ENCODE measurements at places on chromosomes 7 and 10.

DNA sequence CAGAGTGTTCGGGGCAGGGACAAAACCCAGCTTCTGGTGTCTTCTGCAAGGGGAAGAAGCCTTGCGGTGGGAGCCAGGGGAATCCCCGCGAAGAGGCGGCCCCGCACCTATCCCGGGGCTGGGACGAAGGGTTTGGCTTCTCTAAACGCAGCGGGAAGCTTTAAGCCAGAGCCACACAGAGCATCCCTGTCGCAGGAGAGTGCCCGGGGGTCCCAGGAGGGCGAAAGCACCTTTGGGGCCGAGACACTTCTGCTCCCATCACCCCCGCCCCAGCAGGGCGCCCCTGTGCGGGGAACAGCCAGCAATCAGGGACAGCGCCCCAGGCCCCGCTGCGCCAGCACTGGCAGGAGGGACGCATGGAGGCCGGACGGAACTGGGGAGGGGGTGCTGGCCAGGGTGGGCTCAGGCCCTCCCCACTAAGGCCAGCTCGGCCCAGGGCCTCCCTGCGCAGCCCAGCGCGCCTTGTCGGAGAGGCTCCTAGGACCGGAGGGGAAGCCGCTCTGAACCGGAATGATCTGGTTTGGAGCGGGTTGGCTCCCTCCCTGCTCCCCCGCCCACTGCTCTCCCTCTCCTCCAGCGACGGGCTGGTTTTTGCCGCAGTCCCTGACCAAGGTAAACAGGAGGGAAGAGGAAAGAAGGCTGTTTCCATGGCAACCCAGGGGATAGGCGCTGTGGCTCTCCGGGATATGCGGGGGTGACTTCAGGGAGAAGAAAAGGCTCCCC lies 63.9 kb downstream of the TMEM209 start:
- peak; percentile 26 for DNase-seq

DNA sequence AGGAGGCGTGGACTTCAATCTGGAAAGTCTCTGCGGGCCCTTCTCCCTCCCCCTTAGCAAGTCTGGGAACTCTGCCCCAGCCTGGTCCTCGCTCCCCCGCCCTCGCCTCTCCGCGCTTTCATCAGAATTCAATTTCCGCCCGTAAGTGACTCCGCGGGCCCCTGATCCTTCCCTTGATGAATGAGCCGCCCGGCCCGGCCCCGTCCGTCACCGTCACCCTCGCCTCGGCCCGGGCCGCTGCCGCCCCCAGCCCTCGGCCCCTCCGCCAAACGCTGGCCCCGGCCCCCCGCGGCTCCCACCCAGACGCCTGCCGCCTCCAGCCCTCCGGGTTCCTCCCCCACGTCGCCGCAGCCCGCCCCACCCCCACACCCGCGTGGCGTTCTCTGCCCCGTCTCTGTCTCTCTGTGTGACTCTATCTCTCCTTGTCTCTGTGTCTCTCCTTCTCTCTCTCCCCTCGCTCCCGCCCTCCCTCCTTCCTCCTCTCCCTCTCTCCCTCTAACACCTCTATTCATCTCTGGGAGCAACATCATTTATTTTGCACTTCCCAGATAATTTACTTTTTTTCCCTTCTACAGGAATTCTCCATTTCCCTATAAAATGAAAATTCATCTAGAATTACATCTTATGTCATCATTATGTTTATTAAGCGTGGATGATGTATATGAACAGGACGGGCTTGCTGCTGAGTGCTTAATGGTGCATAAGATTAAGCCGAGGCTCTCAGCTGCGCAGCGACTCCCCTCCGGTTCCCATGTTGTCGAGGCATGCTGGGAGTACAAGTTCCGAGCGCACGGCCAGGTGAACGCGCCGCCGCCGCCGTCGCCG lies 91.2 kb upstream of the PAX2 start:
- peak; percentile 22 for DNase-seq

DNA sequence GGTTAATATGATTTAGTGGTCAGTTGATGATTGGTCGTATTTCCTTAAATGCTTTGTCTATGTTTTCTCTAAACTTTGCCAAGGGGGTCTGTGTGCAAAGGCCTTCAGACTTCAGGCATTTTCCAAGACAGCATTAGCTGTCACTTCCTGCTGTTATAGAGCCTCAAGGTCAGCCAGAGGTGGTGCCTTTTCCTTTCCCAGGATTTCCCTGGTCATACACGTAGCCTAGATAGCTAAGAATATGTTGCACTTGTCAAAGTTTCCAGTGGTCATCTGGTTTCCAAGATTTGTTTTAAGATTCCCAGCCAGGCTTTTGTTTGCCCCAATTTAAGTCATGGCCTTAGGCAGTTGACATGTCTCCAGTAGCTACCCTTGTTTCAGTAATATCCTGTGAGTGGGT lies 133.2 kb upstream of the IGFBP3 start:
- DNase-seq, result no peak

GRCh38 chr7:118152149-118152548 lies 31.8 kb upstream of the LSM8 start:
- DNase-seq, result no peak

All from activated CD4-positive, alpha-beta T cell treated with anti-CD3 and anti-CD28 coated beads, Interleukin-2, amount 50 U/mL, for 1 hour (primary cell).